ENCODE measurements at places on chromosomes 2 and 18.

- no peak for DNase-seq
These were observed 106.7 kb downstream of the FAM210A start for GRCh38 chr18:13619505-13620205.

GRCh38 chr2:28981016-28981441, at the start of gene TOGARAM2:
Gene TOGARAM2 (plus strand): TSS chr2:28981298. CDS start chr2:28994835, 13,537 bp downstream.
- DNase-seq: no peak

DNA sequence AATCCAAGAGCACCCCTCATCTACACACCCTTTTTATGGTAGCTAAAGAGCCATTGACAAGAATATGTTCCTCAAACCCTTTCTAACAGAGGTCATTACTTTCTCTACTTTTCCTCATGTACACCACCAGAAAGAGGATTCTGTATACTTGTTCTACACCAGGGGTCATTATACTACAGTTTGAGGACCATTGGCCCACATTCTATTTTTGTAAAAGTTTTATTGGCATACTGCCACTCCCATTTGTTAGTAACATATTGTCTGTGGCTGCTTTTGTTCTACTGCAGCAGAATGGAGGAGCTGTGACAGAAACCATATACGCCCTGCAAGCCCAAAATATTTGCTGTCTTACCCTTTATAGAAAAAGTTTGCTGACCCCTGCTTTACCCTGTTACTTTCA, 14.3 kb downstream of the HTR2B start:
- no peak for DNase-seq

DNA sequence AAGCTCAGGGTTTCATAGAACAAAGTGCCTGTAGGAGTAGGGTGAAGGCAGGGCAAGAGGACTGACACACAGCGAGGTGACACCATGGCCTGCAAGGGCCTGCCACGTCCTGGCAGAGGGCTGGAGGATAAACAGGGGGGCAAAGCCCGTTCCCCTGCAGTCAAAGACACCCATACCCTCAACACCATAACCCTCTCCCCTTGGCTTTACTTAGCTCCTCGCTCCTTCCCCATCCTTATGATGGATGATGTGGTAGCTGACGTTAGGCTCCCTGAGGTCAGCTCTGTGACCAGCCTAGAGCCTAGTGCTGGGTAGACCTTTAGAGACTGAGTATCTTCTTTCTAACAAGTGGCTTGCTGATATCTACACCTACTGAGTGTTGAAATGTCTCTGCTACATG, 683.3 kb upstream of the HS6ST1 start:
- DNase-seq: no peak

DNA sequence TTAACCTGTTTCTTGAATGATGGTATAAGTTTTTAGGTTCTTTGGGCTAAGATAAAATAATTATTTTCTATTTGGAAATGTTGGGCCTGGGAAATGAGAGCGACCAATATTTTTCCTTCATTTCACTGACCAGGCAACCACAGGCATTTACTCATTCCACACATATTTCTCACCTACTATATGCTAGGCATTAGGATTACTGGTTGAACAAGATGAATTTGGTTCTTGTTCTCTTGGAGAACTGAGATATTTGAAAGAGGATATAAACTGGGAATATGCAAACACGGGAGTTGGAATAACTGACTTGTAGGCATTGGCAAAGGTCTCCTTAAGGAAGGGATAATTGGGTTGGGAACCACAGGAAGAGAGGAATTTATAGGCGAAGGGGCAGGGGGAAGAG, 3.9 kb upstream of the MYL1 start:
- no peak for DNase-seq

- no peak for DNase-seq
These were observed 79.3 kb downstream of the SH3RF3 start for GRCh38 chr2:109208071-109208950.

DNA sequence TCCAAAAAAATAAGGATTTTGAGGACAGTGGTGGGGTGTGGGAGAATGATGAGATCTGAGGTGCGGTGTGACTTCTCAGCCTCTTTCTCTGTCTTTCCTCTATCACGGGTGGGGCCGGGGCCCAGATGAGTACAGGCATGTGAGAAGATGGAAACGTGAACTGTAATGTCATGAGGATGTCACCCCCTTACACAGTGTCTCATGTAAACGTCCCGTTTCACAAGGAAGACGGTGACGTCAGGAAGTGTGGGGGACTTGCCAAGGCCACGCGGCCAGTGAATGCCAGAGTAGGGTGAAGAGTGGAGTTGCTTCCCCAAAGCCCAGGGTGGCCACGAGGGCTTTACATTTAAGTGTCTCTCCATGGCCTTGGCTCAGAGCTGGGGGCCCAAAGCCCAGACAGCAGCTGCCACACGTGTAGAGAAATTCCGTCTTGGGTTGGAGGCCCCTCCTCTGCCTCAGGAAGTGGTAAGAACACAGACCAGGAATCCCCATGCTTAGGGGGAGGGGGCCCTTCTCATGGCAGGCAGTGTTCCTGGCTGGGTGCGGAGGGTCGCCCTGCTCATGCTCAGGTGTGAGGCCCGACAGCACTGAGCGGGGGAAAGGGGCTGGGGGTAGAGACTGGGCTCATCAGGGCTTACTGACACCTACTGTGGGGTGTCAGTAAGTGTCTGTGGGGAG, 80.9 kb upstream of the SMAD7 start:
- peak; percentile 10 for DNase-seq

DNA sequence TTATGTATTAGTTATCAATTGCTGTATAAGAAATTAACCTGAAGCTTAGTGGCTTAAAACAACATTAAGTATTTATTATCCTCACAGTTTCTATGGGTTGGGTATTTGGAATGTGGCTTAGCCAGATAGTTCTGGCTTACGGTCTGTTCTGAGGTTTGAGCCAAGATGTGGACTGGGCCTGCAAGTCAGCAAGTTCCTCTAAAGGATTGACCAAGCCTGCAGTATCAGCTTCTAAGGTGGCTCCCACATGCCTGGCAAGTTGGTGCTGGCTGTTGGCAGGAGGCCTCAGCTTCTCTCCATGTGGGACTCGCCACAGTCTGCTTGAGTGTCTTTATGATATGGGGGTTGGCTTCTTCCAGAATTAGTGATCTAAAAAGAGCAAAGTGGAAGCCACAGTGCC, 45.0 kb upstream of the TCF4 start:
- DNase-seq: no peak

GRCh38 chr2:41379496-41380221, 668.2 kb upstream of the PKDCC start:
- DNase-seq: no peak

GRCh38 chr2:218404351-218405085, 4.8 kb downstream of the CTDSP1 start:
- DNase-seq: no peak

GRCh38 chr2:69993048-69993565, 31.7 kb upstream of the ASPRV1 start:
- no peak for DNase-seq

DNA sequence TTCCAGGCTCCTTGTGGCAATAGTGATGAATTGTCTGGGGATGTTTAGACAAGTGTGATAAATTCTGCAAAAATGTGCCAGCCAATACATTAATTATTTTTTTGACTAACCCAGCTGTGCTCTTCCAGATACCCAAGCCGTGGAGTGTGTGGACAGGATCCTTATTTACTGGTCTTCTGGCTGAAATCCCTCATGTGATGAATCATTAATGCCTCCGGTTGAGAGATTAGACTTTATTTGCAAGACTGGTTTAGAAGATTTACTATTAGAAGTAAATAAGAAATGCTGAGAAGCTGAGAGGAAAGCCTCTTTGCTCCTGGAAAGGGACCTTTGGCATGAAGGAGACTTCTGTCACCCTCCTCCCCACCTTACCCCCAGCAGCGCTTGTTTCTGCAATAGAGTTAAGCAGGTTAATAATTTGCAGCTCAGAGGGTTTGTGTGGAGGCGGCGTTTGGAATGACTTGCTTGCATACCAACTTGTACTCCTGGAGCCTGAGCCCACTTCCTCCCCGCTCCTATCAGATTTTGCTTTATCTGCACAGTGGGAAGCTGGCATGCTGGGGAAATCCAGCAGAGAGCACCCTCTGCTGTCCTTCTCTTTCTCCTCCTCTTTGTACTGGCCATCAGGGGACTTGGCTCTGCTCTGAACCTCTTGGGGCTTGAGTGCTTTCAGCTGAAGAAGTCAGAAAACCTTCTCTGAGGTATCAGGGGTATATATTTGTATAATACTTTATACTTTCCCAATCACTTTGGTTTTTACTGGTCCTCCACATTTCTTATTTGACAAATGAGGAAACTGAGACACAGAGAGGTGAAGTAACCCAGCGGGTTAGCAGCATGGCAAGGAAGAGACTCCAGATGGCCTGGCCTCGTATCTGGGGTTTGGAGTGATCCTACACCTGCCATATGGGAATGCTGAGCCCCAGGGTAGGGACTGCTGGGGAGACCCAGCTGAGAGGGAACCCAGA, 16.3 kb downstream of the SLC3A1 start:
- no peak for DNase-seq

- DNase-seq: no peak
These were observed 355.2 kb downstream of the GALNT13 start for GRCh38 chr2:154226931-154227330.

DNA sequence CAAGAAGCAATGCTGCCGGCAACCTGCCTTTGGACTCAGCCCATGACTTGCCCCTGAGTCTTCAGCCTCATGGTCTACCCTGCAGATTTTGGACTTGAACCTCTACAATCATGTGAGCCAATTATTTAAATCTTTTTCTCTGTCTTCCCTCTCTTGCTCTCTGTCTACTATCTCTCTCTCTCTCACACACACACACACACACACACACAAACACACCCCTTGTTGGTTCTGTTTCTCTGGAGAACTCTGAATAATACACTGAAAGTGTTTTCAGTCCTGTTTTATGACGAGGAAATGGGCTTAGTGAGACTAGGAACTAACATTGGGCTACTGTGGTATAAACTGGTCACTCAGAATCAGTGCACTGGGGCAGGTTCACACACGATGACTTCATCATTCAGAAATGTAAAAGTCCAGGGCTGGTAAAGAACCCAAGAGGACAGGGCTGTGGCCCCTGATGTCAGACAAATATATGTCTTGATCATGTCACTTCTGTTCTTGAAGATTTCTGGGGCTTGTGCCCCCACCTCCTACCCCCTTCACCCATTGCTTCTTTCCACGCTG, 266.1 kb upstream of the SIX2 start:
- no peak for DNase-seq

DNA sequence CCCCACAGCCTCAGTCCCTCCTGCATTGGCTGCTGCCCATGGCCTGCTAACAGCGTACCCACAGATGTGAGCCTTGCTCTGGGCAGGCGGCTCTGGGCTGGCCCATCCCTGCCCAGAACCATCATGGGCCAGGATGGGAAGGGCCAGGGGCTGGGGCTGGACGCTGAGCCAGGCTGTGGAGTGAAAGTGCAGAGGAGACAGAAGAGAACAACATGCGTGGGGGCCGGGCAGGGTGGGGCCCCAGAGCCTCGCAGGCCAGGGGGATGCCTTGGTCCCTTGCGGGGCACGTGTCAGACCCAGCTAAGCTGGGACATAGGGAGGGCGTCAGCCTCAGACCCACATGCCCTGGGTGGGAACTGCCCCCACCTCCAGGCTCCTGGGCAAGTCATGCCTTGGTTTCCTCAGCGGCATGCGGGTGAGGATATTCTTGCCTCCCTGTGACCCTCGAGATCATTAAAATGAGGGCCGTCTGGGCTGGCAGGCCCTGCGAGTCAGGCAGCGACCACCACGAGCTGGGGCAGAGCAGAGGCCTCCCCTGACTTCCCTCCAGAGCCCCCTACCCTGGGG, 27.3 kb downstream of the GPC1 start:
- DNase-seq: no peak

DNA sequence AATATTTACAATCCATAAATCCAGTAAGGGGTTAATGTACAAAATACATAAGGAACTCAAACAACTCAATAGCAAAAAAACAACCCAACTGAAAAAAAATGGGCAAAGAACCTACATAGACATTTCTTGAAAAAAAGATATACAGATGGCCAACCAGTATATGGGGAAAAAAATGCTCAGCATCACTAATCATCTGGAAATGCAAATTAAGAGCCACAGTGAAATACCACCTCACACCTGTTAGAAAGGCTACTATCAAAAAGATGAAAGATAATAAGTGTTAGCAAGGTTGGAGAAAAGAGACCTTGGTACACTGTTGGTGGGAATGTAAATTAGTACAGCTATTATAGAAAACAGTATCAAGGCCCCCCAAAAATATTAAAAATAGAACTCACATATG, 14.6 kb downstream of the AP1S3 start:
- DNase-seq: no peak

- no peak for DNase-seq
These were observed 264.5 kb downstream of the CNTNAP5 start for GRCh38 chr2:124289615-124290014.

- DNase-seq: no peak
These were observed 16.9 kb downstream of the ZNF236 start for GRCh38 chr18:76839086-76839794.

DNA sequence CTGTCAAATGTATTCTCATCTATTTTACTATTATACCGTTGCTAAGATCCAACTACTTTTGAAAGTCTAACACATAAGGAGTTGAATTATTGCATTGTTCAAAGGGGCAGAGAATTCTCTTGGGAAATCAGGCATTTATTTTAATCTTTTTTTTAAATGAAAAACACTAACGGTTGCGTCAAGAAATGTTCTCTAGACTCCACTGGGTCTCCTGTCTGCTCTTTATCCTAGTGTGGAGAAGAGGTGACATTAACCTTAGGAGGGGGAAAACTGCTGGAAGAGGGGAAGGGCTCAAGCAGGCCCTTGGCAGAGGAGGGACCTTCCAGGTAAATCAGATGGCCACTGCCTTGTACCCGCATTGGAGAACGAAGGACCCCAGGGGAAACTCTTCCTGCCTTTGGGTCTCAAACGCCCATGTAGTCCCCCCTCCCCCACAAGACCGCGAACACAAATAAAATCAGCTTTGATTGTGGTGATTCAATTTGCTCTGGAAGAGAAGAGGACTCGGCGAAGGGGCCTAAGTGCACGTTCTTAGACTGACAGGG, 1.1 kb upstream of the APCDD1 start:
- no peak for DNase-seq

- no peak for DNase-seq
These were observed 50.4 kb downstream of the GATA6 start for GRCh38 chr18:22219568-22220355.

GRCh38 chr2:235901243-235901642, 266.9 kb downstream of the GBX2 start:
- no peak for DNase-seq

GRCh38 chr2:25077789-25078169, 35.9 kb downstream of the EFR3B start:
- no peak for DNase-seq

DNA sequence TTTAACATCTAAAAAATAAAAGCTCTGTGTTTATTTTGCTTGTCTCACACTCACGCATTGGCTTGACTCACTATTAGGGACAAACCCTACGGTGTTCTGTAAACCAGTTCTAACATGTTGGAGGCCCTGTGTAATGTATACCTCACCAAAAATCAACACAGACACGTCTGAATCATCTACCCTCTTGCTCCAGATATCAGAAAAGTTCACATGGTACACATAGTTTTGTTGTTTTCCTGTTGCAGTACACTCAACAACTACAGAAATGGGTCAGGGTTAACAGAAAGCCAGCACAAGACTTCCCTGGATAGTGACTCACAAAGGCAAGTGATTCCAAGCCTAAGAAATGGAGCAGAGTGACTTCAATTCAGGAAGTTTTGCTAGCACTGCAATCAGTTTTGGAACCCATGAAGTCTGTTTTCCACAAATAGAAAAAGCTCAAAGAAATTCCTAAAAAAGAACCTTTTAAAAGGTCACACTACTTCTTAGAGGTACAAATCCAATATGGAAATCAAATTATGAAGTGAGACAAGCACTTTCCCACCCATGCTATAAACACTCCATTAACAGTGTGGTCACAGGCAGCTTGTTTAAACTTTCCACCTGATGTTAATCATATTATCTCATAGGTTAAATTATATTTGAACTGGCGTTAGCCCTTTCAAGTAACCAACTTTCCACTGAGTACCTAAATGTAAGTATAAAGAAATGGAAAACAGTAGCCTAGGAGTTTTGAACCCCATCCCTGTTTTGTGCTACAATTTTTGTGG, 87.4 kb downstream of the GAREM1 start:
- DNase-seq: no peak

All from stimulated activated CD4-positive, alpha-beta T cell treated with anti-CD3 and anti-CD28 coated beads, Interleukin-15, amount 100 ng/mL, for 1 hour (primary cell).